Fibroblast of the aortic adventitia (primary cell): ENCODE measurements at places on chromosomes 6 and 20. TPM values are rescaled to one million over a fixed set of nuclear protein-coding genes. Genes with fewer than 3 reads are reported as not detected.

The ERVFRD-1 gene
- not detected in 2 replicates for total RNA-seq

The TP53RK gene
- total RNA-seq: 12.4 and 17.4 TPM in 2 replicates

The GGTLC1 gene
- not detected in 2 replicates for total RNA-seq

The TMEM74B gene
- not detected in 2 replicates for total RNA-seq

The RAET1G gene
- total RNA-seq: 0.82 and 4.6 TPM in 2 replicates

The EEF1E1 gene
- total RNA-seq: 10.1 and 66.1 TPM in 2 replicates

The MRPL2 gene
- total RNA-seq: 11.9 and 18.7 TPM in 2 replicates

The GSTA1 gene
- not detected in 2 replicates for total RNA-seq

The FILIP1 gene
- total RNA-seq: 0.45 and 5.5 TPM in 2 replicates

The COL21A1 gene
- 29.0 and 29.5 TPM in 2 replicates for total RNA-seq

The CD40 gene
- 0.45 and 1.5 TPM in 2 replicates for total RNA-seq

The CCN5 gene
- total RNA-seq: 67.9 and 266 TPM in 2 replicates

The GINS1 gene
- total RNA-seq: 7.9 and 15.9 TPM in 2 replicates

The SLC29A1 gene
- 5.2 and 23.6 TPM in 2 replicates for total RNA-seq

The NUDT3 gene
- total RNA-seq: 24.4 and 34.6 TPM in 2 replicates

The FAM184A gene
- total RNA-seq: 0.74 and 1.9 TPM in 2 replicates

The ZBTB2 gene
- 1.4 and 14.0 TPM in 2 replicates for total RNA-seq

The ZBTB12 gene
- 3.3 and 3.8 TPM in 2 replicates for total RNA-seq

The COL12A1 gene
- total RNA-seq: 139 and 342 TPM in 2 replicates

The KIF13A gene
- total RNA-seq: 53.2 and 86.8 TPM in 2 replicates

The CLPSL2 gene
- not detected in 2 replicates for total RNA-seq

The CST7 gene
- total RNA-seq: not detected in 2 replicates

The PHF20 gene
- 28.5 and 30.9 TPM in 2 replicates for total RNA-seq

The GPLD1 gene
- 0.27 and 0.41 TPM in 2 replicates for total RNA-seq

The BCAS1 gene
- total RNA-seq: 0.09 and 2.3 TPM in 2 replicates

The RCAN2 gene
- total RNA-seq: 8.0 and 14.9 TPM in 2 replicates

The PDE10A gene
- 6.1 and 12.7 TPM in 2 replicates for total RNA-seq

The ANGPT4 gene
- not detected in 2 replicates for total RNA-seq

The KCNB1 gene
- total RNA-seq: 0.27 and 0.41 TPM in 2 replicates

The SNTA1 gene
- 25.7 and 28.6 TPM in 2 replicates for total RNA-seq

The MDFI gene
- 0.09 TPM in 1 of 2 replicates, not detected in the other for total RNA-seq
